C1 segment of cervical spinal cord (tissue), 14 donors: ENCODE measurements at places on chromosomes 12 and 14.
A peak's percentile ranks its signal among the peaks of the same experiment; 100 is the strongest.

GRCh38 chr14:74572726-74573301 is 39.2 kb downstream of the LTBP2 start:
- no peak for DNase-seq

DNA sequence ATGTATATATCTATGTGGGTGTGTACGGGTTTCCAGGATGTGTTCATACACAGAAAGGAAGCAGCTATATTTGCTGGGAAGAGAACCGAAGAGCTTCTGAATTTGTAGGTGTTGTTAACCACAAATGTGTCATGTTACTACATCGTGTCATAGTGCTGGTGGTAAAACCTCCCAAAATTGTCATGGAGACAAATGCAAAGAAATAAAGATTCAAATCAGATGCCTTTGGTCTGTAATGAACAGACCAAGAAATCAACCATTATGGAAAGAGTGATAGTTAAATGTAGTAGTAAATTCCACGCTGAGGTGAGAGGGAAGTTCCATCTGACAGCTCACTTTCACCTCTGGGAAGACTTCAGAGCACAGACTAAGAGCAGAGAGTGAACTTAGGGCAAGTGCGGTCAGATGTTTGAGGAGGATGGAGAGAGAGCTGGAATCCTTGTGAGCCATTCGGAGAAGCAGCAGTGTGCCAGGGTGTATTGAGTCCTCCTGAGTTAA is 487.5 kb downstream of the TMEM121 start:
- DNase-seq = no peak

DNA sequence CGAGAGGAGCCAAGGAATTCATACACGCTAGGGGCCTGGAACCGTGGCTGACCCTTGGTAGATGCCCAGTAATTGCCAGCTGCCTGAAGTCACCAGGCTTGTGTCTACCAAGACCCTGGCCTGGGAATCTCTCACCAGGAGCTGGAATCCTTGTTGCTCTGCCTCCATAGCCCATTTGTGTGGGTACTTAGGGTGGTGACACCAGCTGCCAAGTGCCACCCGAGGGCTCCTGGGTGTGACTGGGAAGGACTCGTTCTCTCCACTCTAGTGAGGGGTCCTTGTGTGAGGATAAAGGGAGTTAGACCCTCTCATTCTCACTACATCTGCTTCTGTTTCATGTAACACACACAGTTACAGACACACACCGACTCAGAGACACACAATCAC is 17.9 kb downstream of the SERPINA1 start:
- no peak for DNase-seq

GRCh38 chr12:5561846-5562245 is 129.9 kb downstream of the NTF3 start:
- no peak for DNase-seq

DNA sequence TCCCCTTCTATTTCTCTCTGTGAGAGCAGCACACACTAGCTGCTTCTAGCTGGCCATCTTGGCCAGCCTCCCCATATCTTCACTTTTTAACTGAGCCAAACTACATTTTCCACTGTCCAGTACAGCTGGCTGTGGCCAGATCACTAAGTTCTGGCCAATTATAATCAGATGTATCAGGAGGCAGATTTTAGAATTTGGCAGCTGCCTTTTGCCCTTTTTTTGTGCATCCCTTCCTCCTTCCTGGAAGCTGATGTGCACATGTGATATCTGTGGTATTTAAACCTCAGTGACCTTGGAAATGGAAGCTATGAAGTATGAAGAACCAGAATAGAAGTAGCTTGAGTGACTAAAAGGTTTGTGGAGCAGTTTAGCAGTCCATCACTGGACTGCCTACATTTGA is 49.8 kb upstream of the ANO6 start:
- DNase-seq = no peak

GRCh38 chr14:104091061-104091926 is 5.8 kb downstream of the ASPG start:
- DNase-seq = no peak

GRCh38 chr12:32483993-32484392 is 84.6 kb downstream of the FGD4 start:
- DNase-seq = no peak

GRCh38 chr12:12718381-12718759 is 1.2 kb downstream of the CDKN1B start:
- no peak for DNase-seq

DNA sequence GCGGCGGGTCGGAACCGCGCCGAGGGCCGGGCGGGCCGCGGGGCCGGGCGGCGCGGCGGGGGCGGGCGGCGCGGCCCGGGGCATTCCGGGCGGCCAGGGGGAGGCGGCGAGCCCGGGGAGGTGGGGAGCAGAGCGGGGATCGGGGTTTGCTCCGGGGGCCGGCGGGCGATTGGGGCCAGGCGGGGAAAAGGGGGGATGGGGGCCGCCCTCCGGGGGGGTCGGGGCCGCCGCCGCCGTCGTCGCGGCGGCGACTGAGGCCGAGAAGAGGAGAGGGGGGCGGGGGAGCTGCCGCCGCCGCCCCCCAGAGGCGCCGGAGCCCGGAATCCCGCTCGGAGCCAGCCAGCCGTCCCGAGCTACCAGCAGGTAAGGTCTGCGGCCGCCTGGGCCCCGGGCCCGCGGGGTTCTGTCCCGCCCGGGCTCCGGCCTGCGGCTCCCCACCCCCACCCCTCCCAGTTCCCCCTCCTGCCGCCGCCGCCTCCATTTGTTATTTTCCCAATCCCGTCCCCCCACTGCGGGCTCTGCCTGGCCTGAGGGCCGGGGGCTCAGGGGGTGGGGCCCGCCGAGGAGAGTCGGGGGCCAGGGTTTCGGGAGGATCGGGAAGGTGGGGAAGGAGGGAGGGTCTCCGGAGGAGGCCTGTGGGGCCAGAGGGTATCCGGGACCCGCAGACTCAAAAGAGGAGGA is 403 bp downstream of the ATN1 start:
- DNase-seq = peak; percentile 18

DNA sequence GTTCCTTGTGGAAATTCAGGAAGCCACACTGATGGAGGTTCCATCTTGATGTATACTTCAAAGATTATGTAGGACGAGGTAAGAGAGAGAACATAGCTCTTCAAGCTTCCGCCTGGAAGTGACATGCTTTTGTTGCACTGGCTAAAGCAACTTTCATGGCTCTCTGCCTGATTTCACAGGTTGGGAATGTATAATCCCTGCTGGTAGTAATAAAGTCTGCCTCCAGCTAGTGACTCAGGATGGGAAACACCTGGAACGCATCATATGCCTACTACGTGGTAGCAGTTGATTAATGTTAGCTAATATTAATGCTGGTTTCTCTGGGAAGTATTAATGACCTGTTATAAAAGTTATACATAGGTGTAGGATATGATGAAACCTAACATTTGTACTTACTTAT is 71.1 kb downstream of the PELI2 start:
- no peak for DNase-seq

DNA sequence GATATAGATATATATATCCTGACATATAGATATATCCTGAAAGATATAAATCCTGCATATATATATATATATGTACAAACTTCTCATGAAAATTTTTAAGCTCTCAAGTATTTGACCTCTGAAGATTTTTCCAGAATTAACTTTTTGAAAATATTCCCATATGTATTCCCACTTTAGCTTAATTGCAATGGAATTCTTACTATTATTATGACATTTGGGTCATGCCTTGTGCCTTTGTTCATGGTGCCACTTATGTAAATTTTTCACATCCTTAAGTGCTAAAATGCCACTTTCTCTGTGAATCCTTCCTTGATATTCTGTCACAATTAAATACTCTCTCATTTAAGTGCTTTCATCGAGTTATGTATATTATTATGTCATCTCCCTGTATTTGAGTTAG is 398.2 kb upstream of the SEL1L start:
- DNase-seq = no peak
